ENCODE measurements at places on chromosomes 7 and 10.

DNA sequence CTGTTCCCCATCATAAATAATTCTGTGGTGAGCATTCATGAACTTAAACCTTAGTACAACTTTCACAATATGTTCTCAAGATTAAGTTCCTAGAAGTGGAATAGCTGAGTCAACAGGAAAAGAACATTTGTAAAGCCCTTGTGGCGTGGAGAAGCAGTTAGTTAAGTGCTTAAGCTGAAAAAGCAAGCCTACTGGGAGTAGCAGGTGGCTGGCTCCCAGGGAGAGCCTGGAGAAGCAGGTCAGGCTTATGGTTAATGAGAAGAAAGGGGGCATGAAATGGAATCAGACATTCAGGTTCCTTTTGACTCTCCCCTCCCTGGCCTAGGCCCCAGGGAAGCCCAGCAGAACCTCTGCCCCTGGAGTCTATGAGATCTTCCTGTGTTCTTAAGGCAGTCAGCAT, 35.3 kb downstream of the VSTM4 start:
- no peak for DNase-seq

- DNase-seq: no peak
These were observed 26.1 kb upstream of the CHCHD3 start for GRCh38 chr7:133108023-133108422.

DNA sequence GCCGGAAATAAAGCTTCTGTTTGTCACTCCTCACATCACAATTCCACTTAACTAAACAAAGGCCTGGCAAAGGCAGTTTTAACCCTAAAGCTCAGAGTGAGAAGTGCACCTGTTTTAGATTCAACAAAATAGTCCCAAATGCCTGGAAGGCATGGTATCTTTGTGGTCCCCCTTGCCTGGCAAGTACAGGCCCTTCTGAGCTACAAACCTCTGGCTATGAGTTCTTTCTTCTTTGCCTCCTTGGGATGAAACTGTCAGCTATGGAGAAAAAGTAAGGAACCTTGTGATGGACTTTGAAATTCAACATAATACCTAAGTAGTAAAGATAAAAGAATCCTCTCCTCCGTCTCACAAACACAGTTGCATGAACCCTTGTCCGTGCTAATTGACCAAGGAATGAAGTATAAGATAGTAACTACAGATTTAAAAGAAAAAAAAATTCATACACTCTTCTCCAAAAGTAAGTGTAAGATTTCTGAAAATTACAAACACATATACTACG, 244.5 kb upstream of the ETV1 start:
- no peak for DNase-seq

DNA sequence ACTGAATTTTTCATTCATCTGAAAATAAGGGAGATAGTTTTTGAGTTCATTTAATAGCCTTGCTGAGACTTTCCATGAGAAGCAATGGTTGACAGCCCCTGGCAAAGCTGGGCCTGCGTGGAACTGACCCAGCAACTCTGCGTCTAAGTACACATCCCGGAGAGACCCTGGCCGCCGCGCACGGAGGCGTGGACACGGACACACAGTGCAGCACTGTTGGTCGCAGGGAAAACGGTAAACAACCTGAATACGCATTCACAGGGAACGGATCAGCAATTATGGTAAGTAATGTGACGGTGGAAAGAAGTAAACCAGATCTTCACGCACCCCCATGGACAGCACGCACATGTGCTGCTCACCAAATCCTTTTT, 28.2 kb downstream of the GNA12 start:
- DNase-seq: no peak

DNA sequence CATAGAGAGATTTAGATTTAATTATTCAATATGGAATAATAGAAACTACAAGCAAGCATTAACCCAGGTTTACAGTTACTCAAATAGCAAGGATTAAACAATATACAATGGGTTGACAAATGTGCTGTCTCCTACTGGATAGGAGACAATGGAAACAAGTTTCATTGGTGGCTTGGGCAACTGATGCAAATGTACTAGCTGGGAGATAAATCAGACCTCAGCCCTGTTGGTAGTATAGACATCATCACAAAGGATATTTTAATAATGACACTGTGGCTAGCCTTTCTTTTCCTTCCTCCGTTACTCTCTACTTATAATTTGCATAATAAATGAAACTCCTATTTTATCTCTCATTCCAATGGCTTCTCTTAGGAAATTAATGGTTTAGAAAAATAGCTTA, 96.5 kb upstream of the DKK1 start:
- no peak for DNase-seq

- DNase-seq: no peak
These were observed 113.3 kb upstream of the AFAP1L2 start for GRCh38 chr10:114517368-114518250.

GRCh38 chr7:115631782-115632181, 398.8 kb downstream of the TFEC start:
- DNase-seq: no peak

DNA sequence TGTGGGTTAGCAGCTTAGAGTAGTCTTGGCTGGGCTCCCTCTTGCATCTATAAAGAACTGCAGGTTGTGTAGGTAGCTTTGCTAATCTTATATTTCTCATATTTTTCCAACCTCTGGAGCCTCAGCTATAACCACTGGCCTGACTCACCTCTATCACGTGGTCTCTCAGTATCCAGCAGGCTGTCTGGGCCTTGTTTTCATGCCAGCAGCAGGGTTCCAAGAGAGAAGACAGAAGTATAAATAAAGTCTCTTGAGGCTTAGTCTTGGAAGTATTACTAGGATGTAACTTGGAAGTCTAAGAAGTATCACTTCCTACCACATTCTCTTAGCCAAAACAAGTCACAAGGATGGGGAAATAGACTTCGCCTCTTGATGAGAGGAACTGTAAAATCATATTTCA, 73.3 kb downstream of the WIPF3 start:
- no peak for DNase-seq

DNA sequence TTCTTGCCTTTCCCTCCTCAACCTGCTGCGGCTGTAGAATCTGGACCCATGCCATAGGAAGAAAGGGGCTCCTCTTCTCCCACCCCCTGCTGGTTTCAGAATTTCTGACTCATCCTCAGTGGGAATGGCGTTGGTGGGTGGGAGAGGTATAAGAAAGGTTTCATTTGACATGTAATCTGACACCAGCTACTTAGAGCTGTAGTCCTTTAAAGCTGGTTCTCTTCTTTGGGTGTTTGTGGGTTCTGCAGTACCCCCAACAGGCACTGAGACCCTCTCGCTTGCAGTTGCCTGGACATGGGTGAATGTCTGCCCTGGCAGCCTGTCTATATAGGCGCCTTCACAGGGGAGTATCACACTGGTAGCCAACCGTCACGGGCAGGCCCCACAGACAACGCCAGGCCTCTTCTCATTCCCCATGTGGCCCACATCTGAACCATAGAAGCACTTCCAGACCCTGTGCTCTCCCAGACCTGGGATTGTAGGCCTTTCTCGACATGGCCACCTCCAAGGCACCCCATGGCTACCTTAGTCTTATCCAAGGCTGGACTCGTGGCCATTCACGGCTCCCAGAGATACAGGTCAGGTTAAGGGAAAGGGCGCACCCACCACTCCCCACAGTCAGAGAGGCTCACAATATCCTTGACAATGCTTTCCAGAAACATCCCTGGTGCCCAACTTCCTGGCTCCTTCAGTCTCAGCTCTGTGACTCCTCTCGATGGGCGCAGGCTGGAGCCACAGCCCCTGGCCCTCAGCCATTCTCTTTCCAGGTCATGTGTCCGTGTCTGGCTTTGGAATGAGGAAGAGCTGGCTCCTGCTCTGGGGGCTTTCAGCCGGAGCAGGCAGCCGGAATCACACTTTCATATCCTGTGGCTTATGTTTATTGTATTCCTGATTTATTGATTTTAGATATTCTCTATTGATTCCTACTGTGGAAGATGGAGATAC, 17.5 kb downstream of the ZNF862 start:
- peak; percentile 9 for DNase-seq

- no peak for DNase-seq
These were observed 381.8 kb upstream of the FZD8 start for GRCh38 chr10:36023939-36024338.

Measured in NCI-H1930 (cell line).